Upper lobe of right lung (tissue), 1 donor: ENCODE measurements at places on chromosomes 7 and 10. TPM values are rescaled to one million over a fixed set of nuclear protein-coding genes. Genes with fewer than 3 reads are reported as not detected.

IDI2 gene
- total RNA-seq = not detected

PDE1C gene
- total RNA-seq = 13.0 TPM

CDC14C gene
- total RNA-seq = not detected

- H3K4me3 ChIP-seq = no peak overlapping the region
- no peaks in the 10 kb centered on the region for H3K27me3 ChIP-seq
- no peaks in the 10 kb centered on the region for H3K36me3 ChIP-seq
- no peaks in the 10 kb centered on the region for H3K4me1 ChIP-seq
- DNase-seq = no peak
- no peak overlapping the region for H3K27ac ChIP-seq
Observed at GRCh38 chr7:99244939-99245338, 27.7 kb upstream of the MYH16 start.

DNA sequence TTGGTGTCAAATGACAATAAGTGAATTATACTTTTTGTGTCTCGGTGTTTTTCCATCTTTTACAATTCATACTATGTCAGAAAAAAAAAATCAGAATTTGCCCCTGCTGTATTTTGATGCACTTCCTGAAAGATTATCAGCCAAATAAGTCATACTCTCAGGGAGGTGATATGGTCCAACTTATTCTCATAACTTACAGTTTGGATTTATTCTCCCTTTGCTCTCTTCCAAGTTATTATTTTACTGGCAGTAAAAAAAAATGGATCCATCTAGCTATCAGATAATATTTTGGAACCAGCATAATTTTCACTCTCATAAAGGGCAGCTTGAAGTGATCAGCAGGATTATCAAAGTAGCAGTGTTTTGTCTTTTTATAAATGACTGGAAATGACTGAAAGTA lies 337.1 kb downstream of the BMPER start:
- no peak for DNase-seq
- H3K27ac ChIP-seq = no peak overlapping the region
- H3K4me3 ChIP-seq = no peak overlapping the region
- no peaks in the 10 kb centered on the region for H3K27me3 ChIP-seq
- H3K36me3 ChIP-seq = no peaks in the 10 kb centered on the region

- H3K36me3 ChIP-seq = no peaks in the 10 kb centered on the region
- H3K4me3 ChIP-seq = no peak overlapping the region
- no peaks in the 10 kb centered on the region for H3K27me3 ChIP-seq
- DNase-seq = no peak
- H3K27ac ChIP-seq = no peak overlapping the region
Observed at GRCh38 chr10:33739031-33739430, 404.6 kb upstream of the NRP1 start.
